ENCODE measurements at places on chromosomes 4 and X.

- DNase-seq: no peak
These were observed 1724.5 kb downstream of the C4orf33 start for GRCh38 chr4:130820448-130820847.

- no peak for DNase-seq
These were observed 831.5 kb downstream of the STIM2 start for GRCh38 chr4:27692158-27692557.

DNA sequence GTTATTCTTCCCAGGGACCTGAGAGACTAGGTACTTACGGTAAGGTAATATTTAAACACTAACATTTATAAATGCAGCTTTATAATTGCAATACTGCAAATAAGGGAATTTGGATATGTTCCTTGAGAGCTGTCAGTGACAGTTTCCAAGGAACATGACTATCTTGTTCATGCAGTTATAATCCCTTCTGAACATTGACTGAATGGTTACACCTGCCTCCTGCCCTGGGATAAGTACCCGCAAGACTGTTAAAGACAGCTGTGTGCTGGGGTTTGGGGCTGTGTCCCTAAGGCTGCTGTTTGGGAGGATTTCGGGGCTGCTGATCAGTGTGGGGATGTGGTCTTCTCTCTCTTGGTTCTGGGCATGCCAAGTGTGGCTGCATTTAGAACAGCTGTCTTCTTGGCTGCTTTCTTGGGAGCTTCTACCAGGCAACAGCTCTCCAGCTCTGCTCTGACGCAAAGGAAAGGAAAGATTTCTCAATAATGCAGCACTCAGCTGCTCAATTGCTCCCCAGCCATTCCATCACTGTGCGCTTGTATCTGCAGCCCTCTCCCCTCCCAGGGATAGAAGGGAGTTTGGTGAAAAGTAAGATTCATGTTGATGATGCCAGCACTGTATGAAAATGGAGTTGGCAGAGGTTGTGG, 298.8 kb upstream of the TAPT1 start:
- no peak for DNase-seq

- DNase-seq: no peak
These were observed 48.1 kb upstream of the TBL1X start for GRCh38 chrX:9416562-9417348.

- DNase-seq: no peak
These were observed 952.7 kb upstream of the SLIT2 start for GRCh38 chr4:19298998-19299397.

DNA sequence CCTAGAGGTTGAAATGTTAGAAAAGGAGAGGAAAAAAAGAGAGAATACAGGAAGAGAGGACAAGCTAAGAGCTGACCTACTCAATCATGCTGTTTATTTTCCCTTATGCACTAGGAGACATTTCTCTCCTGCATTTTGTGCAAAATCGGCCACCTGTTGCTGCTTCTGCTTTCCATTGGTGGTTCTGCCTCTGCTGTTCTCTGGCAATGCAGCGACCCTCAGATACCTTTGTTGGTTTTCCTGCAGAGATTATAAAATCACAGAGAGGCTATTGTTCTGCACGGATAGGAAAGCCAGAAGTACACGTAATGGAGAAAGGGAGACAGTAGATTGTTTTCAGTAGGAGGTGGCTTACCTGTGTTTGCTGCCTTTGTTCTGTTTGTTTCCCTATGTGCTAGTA, 108.9 kb downstream of the UNC5C start:
- DNase-seq: no peak

DNA sequence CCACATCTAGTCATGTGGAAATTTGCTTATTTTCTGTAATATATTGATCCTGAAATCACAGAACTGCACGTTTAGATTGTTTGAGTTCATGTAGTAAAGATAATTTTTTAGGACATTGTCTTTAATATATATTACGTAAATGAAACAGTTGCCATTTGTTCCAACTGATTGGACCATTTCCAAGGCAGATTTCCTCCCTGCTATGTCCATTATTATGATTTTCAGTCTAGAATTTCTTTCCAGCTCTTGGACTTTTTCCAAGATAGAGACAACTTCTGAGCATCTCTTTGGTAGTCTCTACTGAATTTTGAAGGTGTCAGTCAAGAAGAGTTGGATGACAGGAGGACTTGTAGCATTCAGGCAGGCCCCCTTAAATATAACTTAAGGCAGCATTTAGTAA, 94.6 kb downstream of the STIM2 start:
- DNase-seq: no peak

DNA sequence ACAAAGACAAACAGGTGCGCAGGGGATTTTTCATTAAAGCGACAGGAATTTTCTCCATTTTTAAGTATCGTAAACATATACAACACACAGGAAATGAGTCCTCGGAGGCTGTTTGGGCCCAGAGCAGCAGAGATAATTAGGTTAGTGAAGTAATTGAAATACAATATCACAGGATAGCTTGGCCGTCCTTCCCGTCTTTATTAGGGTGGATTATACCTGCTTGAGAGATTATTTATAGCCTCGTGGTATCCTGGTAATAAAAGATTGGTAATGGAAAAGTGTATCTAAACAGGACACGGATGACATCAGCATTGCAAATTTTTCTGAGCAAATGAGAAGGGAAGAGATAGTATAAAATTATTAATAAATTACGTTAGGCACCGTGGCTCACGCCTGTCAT, 68.2 kb downstream of the CRLF2 start:
- no peak for DNase-seq

DNA sequence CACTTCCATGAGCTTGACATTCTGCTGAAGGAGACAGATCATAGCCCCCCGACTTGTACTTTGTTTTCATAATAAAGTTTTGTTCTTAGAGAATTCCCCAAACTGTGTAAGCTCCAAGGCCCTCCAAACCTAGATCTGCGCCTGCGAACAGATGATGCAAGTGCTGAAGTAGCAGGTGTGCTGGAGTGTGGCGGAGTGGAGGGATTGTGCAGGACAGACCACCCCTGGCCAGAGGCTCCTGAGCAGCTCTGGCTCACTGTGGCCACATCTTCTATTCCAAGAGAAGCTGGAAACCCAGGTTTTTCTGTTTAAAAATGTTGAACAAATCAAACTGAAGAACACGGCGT, 46.4 kb downstream of the TBC1D14 start:
- no peak for DNase-seq

GRCh38 chrX:51743179-51743957, at the start of gene GSPT2:
Gene GSPT2, plus strand, starts transcription at chrX:51743442. Its CDS starts 185 bp downstream, at chrX:51743627.
- DNase-seq: no peak

- no peak for DNase-seq
These were observed 30.9 kb downstream of the SUPT20HL1 start for GRCh38 chrX:24391389-24391788.

DNA sequence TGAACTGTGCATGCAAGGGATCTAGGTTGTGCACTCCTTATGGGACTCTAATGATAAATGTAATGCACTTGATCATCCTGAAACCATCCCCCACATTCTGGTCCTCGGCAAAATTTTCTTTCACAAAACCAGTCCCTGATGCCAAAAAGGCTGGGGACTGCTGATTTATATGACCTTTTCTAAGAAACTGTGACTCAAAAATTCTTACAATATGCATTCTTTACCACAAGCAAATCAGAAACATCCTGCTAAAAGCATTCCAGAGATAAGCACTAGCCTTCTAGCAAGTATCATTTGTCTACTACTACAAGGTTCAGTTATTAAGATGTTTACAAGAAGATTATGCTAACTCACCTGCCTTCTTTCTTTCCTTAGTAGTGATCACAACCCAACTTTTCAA, 166.5 kb upstream of the PCDH7 start:
- no peak for DNase-seq

DNA sequence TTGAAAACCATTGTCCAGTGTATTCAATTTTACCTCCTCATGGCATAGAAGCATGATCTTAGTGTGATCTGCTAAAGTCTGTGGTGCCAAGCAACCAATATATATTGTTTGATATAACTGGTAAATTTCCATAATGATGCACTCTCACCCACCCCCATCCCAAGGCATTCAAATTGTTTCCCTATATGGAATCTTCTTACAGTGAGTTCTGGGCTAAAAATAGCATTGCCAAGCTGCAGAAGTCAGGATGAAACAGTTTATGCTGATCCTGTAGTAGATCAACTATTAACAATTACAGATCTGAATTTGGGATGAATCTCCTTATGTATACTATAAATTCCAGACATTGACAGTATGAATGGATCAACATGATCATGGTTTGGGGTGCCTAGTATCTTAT, 20.9 kb downstream of the FGF13 start:
- DNase-seq: no peak

GRCh38 chrX:13464599-13465275, 104.7 kb upstream of the EGFL6 start:
- no peak for DNase-seq

GRCh38 chr4:77305766-77306165, 148.8 kb downstream of the CCNG2 start:
- no peak for DNase-seq

GRCh38 chrX:81305240-81305639, 103.3 kb downstream of the SH3BGRL start:
- no peak for DNase-seq

DNA sequence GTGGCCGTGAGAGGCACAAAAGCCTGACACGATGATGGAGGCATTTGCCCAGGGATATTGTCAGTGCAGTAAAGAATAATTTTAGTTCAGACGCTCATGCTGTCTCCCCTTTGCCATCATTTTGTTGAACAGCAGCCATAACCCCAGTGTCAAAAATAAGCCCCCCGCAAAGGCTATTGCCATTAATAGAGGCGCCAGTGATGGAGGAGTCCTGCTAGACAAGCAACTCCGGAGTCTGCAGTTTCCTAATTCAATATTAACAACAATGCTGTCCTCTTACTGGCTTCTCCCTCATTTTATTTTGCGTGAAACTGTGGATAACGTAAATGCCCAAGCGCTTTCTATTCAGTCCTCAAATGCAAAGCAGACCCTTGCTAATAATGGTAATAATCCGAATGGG, 603 bp upstream of the SMS start:
- no peak for DNase-seq

DNA sequence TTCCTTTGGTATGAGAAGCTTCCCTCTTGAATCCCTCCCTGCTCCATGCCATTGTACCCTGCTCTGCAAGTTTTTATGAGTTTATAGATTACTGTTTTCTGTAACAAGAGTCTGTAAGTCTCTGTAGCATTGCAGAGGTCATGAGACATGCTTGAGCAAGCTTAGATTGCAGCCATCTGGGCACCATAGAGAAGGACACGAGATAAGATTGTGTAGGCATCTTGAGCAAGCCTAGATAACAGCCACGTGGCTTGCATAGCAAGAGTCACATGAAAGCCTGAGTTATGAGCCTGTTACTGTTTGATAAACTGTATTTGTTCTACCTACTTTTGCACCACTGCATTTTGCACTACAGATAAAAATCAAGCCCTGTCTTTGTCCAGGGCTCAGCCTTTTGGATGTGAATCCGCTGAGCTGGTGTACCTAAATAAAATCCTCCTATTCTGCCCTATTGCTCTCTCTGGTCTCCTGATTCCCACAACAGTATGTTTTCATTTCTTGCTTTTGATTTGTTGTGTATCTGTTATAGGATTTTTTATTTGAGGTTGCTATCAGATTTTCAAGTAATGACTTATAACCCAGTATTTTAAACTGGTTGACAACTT, 127.4 kb upstream of the ANKRD50 start:
- no peak for DNase-seq

- DNase-seq: no peak
These were observed 265.4 kb upstream of the CASK start for GRCh38 chrX:42188730-42189129.

DNA sequence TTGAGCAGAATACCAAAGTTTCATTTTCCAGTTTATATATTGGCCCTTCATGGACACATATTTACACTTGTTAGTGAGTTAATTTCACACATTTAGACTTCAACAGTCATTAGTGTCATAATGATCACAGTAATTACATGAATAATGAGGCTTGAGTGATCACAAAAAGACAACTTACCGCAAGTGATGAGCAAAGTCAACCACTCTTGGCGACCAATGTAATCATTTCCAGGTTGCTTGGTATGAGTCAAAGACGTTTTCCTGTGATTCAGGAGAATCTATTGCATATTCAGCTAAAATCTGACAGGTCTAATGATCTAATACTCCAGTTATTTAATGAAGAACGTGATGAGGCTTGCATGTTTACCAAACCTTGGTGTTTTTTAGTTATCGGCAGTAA, 407.9 kb upstream of the TENM3 start:
- no peak for DNase-seq

- no peak for DNase-seq
These were observed 32.2 kb downstream of the PLS3 start for GRCh38 chrX:115592997-115593734.

GRCh38 chr4:171983935-171984805, 171.0 kb downstream of the GALNTL6 start:
- DNase-seq: no peak

DNA sequence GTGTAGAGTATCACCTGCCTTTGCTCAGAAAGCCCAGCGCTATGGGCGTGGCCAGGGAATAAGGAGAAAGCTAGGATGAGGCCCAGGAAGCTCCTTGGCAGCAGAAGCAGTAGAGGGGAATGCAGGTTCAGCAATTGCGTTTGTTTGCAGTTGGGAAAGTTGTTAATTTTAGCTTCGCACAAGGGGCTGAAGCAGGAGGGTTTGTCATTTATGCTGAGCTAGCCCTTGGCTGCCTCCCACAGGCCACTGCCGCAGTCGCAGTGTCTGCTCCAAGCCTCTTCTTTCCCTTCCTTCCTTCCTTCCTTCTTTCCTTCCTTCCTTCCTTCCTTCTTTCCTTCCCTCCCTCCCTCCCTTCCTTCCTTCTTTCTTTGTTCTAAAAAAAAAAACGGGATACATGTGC, 21.5 kb downstream of the FRMPD3 start:
- DNase-seq: no peak

DNA sequence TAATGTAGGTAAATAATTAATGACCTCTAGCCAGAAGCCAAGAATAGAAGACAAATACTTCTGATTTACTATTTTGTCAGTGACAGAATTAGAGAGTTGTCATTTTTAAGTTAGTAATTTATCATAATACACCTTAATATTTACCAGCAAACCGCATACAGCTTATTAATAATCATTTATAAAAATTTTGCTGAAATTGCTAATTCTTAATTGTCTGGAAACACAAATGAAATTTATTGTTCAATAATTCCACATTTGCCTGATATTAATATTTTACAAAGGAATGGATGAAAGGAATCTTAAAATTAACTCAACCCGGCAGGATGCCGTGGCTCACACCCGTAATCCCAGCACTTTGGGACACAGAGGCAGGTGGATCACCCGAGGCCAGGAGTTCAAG, 44.7 kb downstream of the PROM1 start:
- DNase-seq: no peak

DNA sequence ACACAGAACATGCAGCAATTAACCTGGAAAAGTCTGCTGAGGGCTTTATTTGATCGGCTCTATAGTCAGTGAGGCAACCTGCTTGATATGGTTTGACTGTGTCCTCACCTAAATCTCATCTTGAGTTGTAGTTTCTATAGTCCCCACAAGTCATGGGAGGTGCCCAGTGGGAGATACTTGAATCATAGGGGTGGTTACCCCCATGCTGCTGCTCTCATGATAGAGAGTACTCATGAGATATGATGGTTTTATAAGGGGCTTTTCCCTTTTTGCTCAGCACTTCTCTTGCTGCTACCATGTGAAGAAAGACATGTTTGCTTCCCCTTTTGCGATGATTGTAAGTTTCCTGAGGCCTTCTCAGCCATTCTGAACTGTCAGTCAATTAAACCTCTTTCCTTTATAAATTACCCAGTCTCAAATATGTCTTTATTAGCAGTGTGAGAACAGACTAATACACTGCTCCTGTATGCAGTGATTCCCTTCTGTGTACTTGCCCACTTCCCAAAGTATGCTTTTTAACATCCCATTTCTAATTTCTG, 78.2 kb downstream of the NPFFR2 start:
- no peak for DNase-seq
